ENCODE measurements at places on chromosomes 1 and 21. TPM values are rescaled to one million over a fixed set of nuclear protein-coding genes. Genes with fewer than 3 reads are reported as not detected.
A peak's percentile ranks its signal among the peaks of the same experiment; 100 is the strongest.

DNA sequence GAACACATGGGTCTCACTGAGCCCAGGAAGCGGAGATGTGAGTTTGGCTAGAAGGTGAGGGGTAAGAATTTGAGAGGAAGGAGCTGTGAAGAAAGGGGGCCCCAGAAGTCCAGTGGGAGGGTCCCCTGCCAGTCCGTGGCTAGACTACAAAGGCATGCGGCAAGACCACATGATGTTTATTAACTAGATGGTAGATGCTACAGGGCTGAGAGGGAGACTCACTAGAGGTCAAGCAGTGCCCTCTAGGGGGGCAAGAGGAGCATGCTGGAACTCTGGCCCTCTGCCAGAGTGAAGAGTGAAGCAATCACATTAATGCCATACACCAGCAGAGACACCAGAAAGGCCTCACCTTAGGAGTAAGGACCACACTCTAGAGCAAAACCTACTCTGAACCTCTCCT, 12.2 kb downstream of the KIAA0319L start:
- H3K4me3 ChIP-seq: no peak overlapping the region
- peaks cover 56% of the 10 kb centered on the region for H3K4me1 ChIP-seq
- H3K27ac ChIP-seq: no peak overlapping the region
- no peaks in the 10 kb centered on the region for H3K27me3 ChIP-seq
- H3K36me3 ChIP-seq: peaks cover 20% of the 10 kb centered on the region

- DNase-seq: no peak
- H3K36me3 ChIP-seq: peaks cover 11% of the 10 kb centered on the region
- H3K4me1 ChIP-seq: no peaks in the 10 kb centered on the region
- no peak overlapping the region for H3K4me3 ChIP-seq
- H3K27ac ChIP-seq: no peak overlapping the region
These were observed 204.8 kb downstream of the SMYD3 start for GRCh38 chr1:246302251-246302625.

GRCh38 chr1:64956010-64956640, 10.2 kb downstream of the JAK1 start:
- peaks cover under 1% of the 10 kb centered on the region for H3K36me3 ChIP-seq
- H3K4me1 ChIP-seq: peaks cover 58% of the 10 kb centered on the region
- no peaks in the 10 kb centered on the region for H3K27me3 ChIP-seq
- DNase-seq: peak; percentile 62

DNA sequence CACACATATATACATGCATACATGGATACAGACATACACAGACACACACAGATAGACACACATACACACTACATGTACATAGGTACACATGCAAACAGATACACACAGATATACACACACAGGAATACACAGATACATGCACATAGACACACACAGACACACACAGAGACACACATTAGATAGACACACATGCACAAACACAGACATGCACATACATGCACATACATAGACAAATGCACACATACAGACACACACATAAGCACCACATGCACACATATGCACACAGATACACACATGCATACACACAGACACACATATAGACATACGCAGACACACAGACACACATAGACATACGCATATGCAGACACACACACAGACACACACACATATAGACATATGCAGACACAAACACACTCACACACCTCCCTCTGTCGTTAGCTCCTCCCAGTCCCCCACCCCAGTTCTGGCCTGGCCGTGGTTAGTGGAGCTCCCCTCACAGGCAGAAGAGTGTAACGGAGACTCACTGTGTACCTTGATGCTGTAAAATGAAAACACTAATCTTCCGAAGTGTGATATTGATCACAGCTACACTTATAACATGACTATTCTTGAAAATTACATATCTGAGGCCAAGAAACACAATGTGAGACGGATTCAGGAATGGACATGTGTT, 7.6 kb downstream of the UBASH3A start:
- H3K27me3 ChIP-seq: no peaks in the 10 kb centered on the region
- peak; percentile 80 for DNase-seq
- H3K36me3 ChIP-seq: peaks cover 53% of the 10 kb centered on the region
- H3K4me3 ChIP-seq: no peak overlapping the region

GRCh38 chr21:41770901-41771624, 4.2 kb upstream of the RIPK4 start:
- DNase-seq: no peak
- no peaks in the 10 kb centered on the region for H3K36me3 ChIP-seq
- H3K27ac ChIP-seq: no peak overlapping the region
- H3K27me3 ChIP-seq: peaks cover 58% of the 10 kb centered on the region
- peaks cover 21% of the 10 kb centered on the region for H3K4me1 ChIP-seq
- H3K4me3 ChIP-seq: no peak overlapping the region

DNA sequence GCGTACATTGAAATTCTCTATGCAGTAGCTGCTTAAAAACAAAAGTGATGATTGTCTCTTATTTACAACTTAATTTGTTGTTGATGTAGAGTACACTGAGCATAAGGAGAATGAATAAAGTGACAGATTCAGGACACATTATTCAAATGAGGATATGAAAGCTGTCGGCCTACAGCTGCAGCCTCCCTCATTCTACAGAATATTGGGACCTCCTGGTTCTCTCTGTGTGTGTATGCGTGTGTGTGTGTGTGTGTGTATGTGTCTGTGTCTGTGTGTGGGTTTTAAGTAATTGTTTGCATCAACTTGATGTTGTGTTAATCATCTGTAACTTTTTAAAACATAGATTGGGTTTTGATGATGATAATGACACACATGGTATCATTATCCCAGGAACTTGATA, 17.9 kb downstream of the PROX1 start:
- DNase-seq: no peak
- H3K36me3 ChIP-seq: no peaks in the 10 kb centered on the region
- no peak overlapping the region for H3K27ac ChIP-seq
- no peaks in the 10 kb centered on the region for H3K4me1 ChIP-seq

GRCh38 chr1:106396020-106396419, 660.5 kb upstream of the PRMT6 start:
- no peak for DNase-seq
- no peak overlapping the region for H3K27ac ChIP-seq
- H3K36me3 ChIP-seq: no peaks in the 10 kb centered on the region
- H3K4me1 ChIP-seq: no peaks in the 10 kb centered on the region
- H3K27me3 ChIP-seq: no peaks in the 10 kb centered on the region

DNA sequence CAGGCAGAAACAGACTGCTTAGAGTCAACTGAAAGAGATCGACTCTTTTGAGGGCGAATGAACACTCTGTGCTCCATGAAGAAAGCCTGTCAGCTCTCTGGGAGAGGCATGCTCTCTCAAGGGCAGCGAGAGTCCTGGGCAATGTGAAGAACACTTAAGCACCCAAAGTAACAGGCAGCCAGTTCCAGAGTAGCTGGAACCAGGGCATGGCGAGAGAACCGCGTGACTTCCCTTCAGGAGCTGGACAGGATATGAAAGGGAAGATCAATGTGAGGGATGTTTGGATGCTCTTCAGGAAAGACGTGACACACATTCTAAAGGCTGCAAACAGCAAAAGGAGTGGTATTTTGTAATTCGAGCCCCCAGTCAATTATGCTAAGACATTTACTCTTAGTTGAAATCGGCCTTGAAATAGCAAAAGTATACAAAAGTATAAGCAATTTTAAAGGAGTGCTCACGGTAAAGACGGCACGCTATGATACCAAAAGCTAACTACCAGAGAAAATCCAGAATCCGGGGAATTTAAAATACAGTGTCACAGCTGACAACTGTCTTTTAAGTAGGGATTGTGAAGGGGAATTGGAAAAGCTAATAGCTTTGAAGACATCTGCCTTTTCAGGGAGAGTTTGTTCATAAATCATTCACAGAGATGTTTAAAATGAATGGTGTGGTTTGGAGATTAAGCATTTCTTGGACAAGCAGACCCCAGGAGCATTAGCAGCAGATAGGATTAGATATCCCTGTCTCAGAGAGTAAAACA, 20.8 kb downstream of the ADAMTS5 start:
- no peaks in the 10 kb centered on the region for H3K36me3 ChIP-seq
- H3K4me3 ChIP-seq: no peak overlapping the region
- H3K27me3 ChIP-seq: peaks cover 5% of the 10 kb centered on the region
- H3K27ac ChIP-seq: no peak overlapping the region

GRCh38 chr1:172184506-172185191, 235.8 kb upstream of the C1orf105 start:
- no peak overlapping the region for H3K4me3 ChIP-seq
- no peak for DNase-seq

DNA sequence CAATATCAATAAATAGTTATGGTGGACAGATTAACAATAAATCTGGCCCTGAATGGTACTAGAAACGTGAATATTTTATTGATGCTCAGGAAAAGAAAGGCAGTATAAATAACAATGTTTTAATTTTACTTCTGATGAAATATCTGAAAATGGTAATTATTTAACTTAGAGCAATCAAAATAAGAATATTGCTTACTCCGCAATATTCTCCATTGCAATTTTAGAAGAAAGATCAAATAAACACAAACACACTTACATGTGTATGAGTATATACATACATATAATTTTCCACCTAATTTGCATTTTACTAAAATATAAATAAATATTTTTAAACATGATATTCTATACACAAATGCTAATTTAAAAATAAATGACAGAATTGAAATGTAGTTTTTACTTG, 1130.5 kb downstream of the NCAM2 start:
- no peak for DNase-seq
- H3K36me3 ChIP-seq: no peaks in the 10 kb centered on the region
- no peak overlapping the region for H3K27ac ChIP-seq
- no peaks in the 10 kb centered on the region for H3K4me1 ChIP-seq

DNA sequence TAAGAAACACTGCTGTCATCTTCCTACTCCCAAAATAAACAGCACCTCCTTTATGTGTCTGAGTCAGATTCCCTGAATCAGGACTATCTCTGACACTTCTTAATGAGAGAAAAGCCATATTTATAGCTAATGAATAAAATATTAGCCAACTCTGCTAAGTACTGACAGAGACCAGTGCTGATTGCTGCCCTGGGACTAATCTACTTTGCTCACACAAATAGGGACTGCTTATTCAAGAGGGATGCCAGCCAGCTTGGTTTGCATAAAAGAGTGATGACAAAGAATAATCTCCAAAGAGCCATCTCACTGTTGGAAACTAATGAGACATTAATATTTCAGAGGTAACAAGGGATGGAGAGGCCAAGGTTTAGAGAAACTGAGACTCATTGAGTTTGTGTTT, 36.4 kb downstream of the FYB2 start:
- H3K27ac ChIP-seq: no peak overlapping the region
- no peaks in the 10 kb centered on the region for H3K4me1 ChIP-seq
- H3K36me3 ChIP-seq: no peaks in the 10 kb centered on the region
- DNase-seq: no peak
- peaks cover 8% of the 10 kb centered on the region for H3K27me3 ChIP-seq

The ITLN2 gene
- total RNA-seq: not detected

The TSTD1 gene
- 26.0 TPM for total RNA-seq

The F11R gene
- total RNA-seq: 25.2 TPM

The PRELP gene
- total RNA-seq: not detected

Measured in activated CD4-positive, alpha-beta T cell treated with anti-CD3 and anti-CD28 coated beads for 36 hours (primary cell).